ENCODE measurements at places on chromosomes 12 and 14.

GRCh38 chr12:27498149-27498548 is 25.9 kb upstream of the PPFIBP1 start:
- no peak for DNase-seq

DNA sequence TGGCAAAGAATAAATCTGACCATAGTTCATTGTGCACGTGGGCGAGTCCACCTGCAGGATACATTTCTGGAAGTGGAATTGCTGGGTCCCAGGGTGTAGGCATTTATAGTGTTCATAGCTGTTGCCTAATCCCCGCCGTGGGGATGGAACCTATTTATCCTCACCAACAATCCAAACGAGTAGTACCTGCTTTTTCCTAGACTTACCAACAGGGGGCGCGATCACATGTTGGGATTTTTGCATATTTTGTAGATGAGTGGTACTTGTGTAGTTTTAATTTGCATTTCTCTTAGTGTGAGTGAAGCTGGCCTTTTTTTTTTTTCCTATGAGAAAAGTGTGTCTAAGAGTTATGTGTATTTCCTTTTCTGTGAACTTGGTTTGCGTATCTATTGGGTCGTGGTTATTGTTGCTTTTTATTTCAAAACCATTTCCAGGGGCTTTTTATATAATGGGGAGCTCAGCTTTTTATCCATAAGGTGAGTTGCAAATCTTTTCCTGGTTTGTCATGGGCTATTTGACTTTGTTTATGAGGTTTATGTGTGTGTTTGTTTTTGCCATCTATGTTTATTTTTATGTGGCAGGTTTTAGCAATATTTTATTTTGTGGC is 67.2 kb downstream of the CCDC92 start:
- peak; percentile 82 for DNase-seq

- DNase-seq: no peak
Measured at GRCh38 chr14:51211149-51211548, 28.9 kb upstream of the TMX1 start.

GRCh38 chr14:68981139-68981538 is 2.0 kb upstream of the ACTN1 start:
- DNase-seq: no peak

DNA sequence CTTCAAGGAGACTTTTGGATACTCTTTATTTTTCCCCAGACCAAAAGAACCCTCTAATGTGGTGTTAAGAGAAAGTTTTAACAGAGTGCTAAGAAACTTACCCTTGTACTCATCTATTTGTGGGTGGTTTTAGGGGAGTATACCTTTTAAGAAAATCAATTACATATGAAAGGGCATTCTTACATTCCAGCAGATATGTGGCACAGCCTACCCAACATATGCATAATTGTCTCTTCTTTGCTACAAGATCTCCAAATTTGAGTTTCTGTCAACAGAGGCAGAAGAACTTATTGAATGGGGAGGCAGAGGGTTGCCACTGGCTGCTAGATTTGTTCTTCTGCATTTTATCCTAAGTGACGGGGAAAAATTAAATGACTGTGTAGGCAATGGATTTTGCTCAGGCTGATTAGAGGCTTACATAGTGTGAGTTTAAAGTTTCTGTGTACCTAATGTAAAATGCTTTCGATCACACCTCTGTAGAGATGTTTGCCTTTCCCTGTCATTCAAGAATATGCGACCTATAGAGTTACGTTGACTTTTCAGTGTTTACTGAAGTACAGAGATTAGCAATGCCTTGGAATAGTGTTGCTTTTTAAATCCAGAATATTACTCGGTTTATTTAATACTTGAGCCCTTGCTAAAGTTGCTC is 54.6 kb downstream of the PROX2 start:
- DNase-seq: no peak

DNA sequence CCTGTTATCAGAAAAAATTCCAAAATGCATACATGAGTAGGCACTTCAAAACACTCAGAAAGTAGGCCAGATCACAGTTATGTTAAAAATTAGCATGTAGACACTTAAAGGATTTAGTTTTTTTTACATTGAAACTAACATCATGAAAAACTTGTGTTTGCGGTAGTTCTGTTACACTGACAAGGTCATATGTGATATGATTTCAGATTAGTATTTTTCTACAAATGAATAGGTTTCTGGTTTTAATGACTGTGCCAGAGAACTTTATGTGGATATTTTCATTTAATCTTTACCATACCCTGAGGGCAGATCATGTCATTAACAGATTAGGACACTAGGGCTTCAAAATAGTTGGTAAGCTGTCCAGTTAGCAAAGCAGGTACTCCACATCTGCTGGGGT is 20.7 kb downstream of the YARS2 start:
- no peak for DNase-seq

DNA sequence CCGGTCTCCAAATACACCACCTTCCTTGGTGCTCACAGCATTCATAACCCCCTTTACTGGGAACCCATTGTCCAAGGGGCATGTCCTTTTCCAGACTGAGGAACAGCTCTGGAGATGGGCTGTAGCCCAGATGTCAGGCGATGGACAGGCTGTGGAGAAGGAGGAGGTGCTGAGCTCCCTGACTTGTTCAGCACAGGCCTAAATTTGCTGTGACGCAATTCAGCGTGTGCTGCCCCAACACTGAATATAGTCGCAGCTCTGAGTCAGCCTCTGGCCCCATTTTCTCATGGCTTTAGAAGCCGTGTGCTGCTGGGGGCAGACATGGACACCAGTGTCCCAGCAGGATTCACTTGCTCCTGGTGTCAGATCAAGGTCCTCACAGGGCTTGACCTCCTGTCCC is 269.1 kb downstream of the EMP1 start:
- no peak for DNase-seq

GRCh38 chr14:68770553-68771286 is 22.1 kb downstream of the ZFP36L1 start:
- DNase-seq: no peak

GRCh38 chr12:20434996-20435395 is 66.7 kb downstream of the PDE3A start:
- no peak for DNase-seq

DNA sequence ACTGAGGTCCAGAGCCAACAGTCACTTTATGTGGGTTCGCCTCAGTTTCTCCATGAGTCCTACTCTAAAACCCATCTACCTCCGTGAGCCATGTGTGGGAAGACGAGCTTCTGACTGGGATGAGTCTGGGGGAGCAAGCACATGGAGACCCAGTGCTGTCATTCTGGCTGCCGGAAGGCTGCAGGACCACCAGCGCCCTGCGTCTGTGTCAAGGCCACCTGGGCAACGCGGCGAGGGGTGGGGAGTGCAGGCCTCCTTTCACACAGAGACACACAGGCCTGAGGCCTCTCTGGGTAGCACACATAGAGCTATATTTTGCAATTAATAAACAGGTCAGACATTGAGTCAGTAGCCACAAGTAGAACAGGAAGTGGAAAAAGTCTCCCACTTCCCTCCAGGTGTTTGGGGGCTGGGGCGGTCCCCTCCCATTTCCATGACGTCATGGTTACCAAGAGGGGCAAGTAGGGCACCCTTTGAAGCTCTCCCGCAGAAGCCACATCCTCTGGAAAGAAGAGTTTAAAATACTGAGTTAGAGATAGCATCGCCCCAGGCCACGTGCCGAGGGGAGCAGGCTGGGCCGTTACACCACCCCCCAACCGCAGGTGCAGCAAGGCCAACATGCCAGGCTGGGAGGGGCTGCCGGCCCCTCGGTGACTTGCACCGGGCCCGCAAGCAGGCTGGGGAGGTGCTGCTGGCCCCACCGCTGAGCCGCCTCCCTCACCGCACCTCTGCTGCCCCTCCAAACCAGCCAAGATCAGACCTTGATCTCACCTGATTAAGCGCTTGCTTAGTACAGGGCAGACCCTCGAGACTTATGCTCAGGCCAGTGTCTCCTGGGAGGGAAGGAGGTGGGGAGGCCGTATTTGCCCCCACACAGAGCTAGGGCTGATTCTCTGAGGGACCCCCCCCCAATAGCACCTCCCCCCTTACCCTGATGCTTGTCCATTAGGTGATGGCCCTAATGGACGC is 32.7 kb downstream of the DAD1 start:
- DNase-seq: peak; percentile 99

Measured in hematopoietic multipotent progenitor cell (in vitro differentiated cells).